Tibial artery (tissue), 4 donors: ENCODE measurements at places on chromosomes 7 and 10.
A peak's percentile ranks its signal among the peaks of the same experiment; 100 is the strongest.

DNA sequence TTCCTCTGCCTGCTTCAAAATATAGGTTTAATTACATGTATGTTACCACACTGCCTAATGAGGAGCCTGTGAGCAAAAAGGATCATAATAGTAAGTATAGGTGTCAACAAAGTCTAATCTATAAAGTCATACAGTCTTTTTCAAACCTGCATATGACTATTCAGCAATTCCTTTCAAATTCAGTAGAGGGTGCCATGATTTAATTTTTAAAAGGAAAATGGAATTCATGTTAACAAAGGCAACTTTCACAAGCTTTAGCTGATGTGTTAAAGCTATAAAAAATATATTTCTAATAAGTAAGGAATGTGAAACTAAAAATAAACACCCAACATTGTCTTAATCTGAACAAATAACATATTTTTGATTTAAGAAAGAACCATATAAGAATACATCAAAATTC is 52.1 kb downstream of the MPP7 start:
- no peak for DNase-seq

DNA sequence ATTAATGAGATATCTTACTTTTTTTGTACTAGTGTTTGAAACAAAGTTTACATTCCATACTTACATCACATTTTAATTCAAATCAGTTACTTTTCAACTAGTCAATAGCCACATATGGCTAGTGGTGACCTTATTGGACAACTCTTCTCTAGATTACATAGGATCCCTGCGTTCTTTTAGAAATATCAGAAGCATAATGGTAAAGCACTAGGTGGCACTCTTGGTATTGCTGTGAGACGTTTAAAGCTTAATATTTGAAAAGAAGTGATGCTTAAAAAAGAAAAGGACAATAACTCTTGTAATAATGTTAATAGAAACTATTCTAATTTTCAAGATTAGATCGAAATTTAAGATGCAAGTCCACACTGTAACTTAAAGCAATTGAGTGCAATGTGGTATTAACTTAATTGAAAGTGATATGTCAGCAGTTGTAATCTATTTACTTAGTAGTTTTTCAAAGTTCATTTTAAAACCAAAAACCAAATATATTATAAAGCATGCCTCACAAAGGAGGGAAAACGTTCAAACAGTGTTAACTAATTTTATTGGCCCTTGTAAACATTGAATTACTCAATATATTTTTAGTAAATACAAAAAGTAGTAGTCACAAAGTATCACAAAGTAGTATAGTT is 339.1 kb downstream of the ATRNL1 start:
- no peak for DNase-seq

DNA sequence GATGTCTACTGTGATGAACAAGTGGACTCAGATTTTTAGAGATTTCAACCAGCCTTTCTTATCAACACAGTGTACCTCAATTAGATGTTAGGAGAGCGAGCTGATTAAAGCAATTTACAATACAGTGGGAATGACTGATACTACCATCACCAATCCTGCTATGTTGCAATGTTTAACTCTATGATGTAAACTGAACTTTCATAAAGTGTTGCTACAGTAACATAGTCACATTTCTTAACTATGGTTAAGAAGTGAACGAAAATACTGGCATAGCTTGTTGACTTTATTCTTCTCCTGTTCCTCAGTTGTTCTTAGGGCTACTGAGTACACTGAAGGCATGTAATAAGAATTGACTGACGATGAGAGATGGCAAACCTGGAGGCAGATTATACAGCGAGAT is 139.8 kb downstream of the MYOF start:
- DNase-seq: no peak

DNA sequence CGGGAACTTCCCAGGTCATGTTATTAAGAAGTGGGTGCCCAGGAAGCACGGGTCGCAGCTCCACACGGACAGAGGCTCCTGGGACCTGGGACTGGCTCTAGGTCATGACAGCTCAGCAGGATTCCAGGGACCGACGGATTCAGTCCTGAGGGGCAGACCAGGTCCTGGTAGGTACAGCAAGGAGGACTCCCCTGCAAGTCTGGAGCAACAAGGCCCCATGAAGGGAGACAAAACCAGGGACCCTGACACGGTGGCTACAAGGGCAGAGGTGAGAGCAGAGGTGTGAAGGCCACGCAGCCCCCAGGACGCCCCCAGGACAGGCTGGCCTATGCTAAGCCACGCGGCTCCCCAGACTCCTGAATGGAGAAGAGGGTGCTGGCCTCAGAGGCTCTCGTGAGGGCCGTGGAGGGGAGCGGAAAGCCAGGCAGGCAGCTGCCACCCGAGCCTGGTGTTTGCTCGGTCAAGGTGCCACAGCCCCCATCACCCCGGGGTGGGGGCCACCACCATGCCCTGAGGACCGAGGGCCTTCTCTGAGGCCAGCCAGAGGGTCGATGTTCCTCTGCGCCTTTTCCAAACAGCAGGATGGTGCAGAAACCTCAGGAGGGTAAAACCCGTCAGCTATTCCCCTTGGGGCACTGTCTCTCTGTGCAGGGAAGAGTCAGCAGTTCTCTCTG is 348.9 kb downstream of the PTPRN2 start:
- DNase-seq: no peak

DNA sequence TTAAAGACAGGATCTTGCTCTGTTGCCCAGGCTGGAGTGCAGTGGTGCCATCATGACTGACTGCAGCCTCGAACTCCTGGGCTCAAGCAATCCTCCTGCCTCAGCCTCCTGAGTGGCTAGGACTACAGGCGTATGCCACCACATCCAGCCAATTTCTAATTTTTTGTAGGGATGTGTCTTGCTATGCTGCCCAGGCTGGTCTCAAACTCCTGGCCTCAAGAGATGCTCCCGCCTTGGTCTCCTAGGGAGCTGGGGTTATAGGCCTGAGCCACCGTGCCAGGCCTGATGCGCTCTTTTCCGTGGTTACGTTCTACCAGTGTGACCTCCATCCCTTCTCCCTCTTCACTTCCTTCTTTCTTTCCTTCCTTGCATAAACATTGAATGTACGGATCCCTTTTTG is 34.2 kb upstream of the IL15RA start:
- DNase-seq: no peak

GRCh38 chr7:25758559-25758958 is 393.4 kb upstream of the NFE2L3 start:
- no peak for DNase-seq

DNA sequence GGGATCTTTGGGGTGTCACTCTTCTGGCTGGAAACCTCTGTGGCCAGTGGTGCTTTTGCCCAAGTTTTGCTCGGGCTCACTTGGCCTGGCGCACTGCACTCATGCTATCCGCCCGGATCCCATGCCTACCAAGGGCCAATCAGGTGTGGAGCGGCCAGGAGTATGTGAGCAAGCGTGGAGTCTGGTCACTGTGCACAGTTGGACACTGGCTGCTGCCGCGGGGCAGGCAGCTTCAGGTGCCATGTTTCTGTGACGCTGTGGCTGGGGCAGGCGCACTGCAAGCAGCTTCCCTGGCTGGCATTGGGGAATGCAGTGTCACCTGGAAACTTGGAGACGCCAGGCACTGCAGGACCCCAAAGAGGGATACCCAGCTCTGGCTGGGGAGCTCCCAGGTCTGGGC is 45.3 kb downstream of the NEUROG3 start:
- DNase-seq: no peak

DNA sequence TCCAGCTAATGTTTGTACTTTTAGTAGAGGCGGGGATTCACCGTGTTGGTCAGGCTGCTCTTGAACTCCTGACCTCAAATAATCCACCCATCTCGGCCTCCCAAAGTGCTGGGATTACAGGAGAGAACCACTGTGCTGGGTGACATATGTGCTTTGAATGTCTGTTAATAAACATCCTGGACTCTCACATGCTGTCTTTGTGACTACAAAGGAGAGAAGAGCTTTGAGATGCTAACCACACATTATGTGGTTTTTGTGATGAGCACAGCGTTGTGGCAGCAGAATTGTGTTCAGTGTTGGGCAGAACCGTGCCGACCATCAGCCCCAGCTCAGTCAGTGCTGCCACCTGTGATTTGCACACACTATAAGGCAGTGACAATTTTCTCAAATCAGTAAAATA is 500.1 kb upstream of the KLF6 start:
- DNase-seq: no peak

- no peak for DNase-seq
These were observed 397.6 kb downstream of the GPAM start for GRCh38 chr10:111785921-111786320.

- no peak for DNase-seq
These were observed 115.5 kb upstream of the ZNF438 start for GRCh38 chr10:31147210-31147608.

DNA sequence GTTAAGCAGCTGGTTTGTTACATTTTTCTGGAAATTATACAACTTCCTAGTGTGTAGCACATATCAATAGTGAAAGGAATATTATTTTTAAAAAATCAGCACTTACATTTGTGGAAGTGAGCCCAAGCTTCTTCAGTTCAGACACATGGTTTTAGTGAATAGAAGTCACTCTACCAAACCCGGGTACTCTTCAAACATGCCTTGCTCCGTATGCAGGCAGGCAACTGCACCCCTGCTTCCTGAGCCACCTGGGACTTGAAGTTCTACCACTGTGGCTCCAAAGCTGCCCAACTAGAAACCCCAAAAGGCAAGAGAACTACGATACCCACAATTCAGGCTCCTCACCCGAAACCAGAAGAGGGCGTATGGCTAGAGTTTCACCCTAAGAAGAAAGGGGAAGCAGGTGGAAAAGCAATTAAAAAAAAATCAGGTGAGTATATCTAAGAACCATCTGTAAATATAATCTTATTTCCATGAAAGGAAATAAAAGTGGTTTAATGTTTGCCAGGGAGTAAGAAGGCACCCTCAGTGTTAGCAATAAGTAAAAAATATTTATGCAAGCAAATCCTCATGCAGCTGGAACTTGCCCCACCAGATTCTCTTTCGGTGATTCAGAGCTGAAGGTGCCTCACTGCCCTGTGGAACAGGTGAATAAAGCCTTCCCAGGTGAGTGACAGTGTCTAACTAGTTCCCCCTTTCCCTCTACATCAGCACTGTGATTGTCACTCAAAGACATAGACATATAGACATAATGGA is at the start of gene MACC1:
Gene MACC1 (minus strand): TSS at position 192 of the 756 bp plus-strand sequence. CDS start 55,522 bp downstream, outside the sequence.
- no peak for DNase-seq

DNA sequence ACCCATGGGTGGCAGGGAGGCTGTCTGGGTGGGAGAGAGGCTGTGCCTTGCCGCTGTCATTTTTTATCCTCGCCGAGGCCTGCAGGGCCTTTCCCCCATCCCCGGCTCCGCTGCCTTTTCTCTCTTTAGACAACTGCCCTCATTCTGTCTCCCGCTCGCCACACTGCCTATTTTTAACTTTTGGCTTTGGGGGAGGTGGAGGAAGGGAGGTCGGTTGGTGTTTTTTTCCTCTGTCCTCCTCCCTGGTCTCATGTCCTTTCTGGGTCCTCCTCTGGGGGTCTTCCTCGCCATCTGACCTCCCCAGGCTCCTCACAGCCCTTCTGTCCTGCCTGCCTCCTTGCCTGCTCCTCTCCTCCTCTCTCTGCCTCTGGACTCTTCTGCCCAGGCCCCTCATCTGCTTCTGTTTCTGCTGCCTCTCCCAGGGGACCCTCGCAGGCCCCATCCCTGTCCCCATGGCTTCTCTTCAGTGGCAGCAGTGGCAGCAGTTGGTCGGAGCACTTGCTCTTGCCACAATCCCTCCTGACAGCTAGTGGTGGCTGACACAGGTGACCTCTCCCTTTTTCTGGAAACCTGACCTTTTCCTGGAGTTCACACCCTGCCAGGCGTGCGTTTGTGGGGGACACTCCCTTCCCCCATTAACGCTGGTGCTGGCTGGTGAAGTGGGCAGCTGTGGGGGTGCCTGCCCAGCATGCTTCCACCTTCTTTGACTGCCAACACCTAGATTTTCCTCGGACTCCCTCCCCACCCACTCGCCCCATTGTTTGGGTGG is 19.5 kb upstream of the PCBD1 start:
- DNase-seq: peak; percentile 9

- DNase-seq: no peak
These were observed 10.0 kb upstream of the TNS3 start for GRCh38 chr7:47591655-47592572.

- no peak for DNase-seq
These were observed 26.0 kb upstream of the PCBD1 start for GRCh38 chr10:70914316-70914864.

DNA sequence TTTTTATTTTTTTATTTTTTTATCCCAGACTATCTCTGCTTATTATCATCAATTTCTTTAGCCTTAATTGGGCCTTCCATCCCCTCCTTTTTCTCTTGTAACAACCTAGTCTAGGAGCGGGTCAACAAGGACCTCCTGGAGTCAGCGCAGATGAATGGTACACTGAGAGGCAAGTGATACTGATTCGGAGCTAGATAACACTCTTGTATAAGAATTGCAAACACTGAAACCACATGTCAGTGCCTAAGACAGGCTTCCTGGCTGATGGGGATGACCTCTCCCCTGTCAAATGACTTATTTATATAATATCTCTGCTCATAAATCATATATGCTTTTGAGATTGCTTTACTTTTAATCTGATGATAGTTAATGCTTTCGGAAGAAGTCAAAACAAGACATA is 22.7 kb downstream of the BPGM start:
- no peak for DNase-seq

DNA sequence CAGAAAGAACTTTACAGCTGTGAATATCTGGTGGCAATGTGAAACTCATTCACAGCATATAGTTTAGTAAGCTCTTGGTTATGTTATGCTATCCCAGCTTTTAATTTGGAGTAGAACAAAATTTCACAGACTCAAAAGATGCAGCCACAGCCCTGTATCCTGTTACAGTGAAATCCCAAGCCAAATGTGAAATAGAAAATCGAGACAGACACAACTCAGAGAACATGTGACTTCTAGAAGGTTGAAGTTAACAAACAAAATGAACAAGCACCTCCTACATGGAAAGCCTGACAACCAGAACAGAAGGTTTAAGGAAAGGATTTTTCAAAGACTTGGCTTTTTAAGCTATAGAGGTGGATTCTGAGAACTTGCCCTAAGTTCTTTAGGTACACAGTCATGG is 39.6 kb downstream of the JAZF1 start:
- DNase-seq: no peak

- no peak for DNase-seq
These were observed 67.4 kb downstream of the MMRN2 start for GRCh38 chr10:86889997-86890396.

- DNase-seq: no peak
These were observed 131.0 kb upstream of the EEPD1 start for GRCh38 chr7:36021917-36022550.
